ENCODE measurements at places on chromosomes 16 and 17. TPM values are rescaled to one million over a fixed set of nuclear protein-coding genes. Genes with fewer than 3 reads are reported as not detected.

GRCh38 chr17:76911299-76912017, 43.3 kb downstream of the MGAT5B start:
- no peak for DNase-seq
- no peaks in the 10 kb centered on the region for H3K36me3 ChIP-seq
- H3K27me3 ChIP-seq: no peaks in the 10 kb centered on the region
- H3K4me1 ChIP-seq: no peaks in the 10 kb centered on the region
- H3K27ac ChIP-seq: no peak overlapping the region

KRT33B gene
- not detected for total RNA-seq

- no peak overlapping the region for H3K27ac ChIP-seq
- no peaks in the 10 kb centered on the region for H3K27me3 ChIP-seq
- no peak for DNase-seq
- H3K36me3 ChIP-seq: no peaks in the 10 kb centered on the region
Observed at GRCh38 chr17:3683054-3683511, 12.9 kb downstream of the P2RX5 start.

ZG16 gene
- not detected for total RNA-seq

ZNF768 gene
- 30.7 TPM for total RNA-seq
